ENCODE measurements at places on chromosomes 2 and 18.

DNA sequence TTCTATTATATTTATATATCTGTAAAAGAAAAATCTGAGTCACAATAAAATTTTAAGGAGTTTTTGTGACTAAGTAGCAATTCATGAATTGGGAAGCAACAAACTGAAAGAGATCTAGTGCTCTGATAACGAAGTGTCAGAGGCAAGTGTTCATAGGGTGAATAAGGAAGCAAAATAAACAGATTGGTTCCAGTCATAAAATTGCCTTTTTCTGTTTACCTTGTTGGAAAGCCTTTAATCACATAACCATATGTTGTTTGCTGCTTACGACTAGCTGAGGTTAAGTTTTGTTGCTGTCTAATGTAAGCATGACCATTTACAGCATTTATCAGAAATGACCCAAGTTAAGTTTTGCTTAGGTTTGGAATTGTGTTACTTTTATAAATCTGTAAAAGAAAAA is 358.9 kb downstream of the ARL6IP6 start:
- no peak for DNase-seq

DNA sequence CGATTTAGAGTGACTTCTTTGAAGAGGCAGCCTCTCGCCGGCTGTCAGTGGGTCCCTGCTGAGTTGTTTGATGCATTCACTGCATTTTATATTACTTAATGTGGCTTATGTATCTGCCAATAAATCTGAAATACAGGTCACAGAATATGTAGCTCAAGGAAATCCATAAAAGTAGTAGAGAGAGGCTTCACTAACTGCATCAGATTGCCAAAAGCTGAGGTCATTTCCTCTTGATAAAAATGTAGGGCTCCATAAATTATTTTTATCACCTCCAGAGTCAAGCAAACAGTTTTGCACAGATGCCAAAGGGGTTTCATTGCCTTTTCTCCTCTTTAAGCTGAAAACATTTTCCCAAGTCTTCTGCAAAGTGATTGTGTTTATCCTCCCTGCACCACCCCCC is 36.5 kb upstream of the CCDC93 start:
- DNase-seq, result no peak

DNA sequence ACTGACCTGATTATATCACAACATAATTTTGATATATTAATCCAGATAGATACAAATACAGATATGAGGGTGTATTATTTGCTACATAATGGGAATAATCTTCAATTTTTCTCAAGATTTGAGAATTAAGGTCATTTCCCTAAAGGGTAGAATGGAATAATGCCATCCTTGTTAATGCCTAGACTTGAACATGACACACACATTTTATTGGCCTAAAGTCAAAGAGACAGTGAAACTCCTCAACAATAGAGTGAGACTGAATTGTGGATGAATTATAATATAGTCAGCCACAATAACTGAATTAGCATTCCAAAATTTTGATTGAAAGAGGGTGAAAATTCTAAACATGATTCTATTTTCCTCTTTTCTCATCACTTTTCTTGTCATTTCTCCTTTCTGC is 506.0 kb upstream of the CDH2 start:
- DNase-seq, result no peak

- DNase-seq, result peak; percentile 49
Measured at GRCh38 chr2:204108781-204109295, 172.3 kb downstream of the ICOS start.

- DNase-seq, result no peak
Measured at GRCh38 chr18:43405097-43405496, 127.8 kb upstream of the SYT4 start.

DNA sequence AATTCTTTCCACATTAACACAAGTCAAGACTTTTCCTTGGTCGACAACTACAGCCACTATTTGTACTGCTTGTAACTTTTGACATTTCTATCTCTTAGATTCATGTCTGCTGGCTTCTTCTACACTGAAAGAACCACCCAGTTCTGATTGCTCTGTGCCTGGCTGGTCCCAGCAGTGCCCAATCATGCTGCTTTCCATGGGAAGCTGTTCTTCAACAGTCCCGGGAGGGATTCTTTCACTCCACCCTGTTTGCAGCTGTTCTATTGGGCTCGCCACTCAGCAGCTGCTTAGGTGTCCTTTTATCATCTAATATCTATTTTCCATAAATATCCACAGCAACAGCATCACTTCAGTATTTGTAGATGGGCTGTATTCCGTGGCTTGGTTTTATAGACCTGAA is 471.1 kb upstream of the SMIM21 start:
- DNase-seq, result no peak

- no peak for DNase-seq
Measured at GRCh38 chr2:23243073-23243659, 141.8 kb upstream of the KLHL29 start.

Measured in activated T-cell treated with anti-CD3 and anti-CD28 coated beads, Interleukin-2, amount 50 U/mL, for 48 hours (primary cell).